ENCODE measurements at places on chromosomes 3 and 15.
A peak's percentile ranks its signal among the peaks of the same experiment; 100 is the strongest.

DNA sequence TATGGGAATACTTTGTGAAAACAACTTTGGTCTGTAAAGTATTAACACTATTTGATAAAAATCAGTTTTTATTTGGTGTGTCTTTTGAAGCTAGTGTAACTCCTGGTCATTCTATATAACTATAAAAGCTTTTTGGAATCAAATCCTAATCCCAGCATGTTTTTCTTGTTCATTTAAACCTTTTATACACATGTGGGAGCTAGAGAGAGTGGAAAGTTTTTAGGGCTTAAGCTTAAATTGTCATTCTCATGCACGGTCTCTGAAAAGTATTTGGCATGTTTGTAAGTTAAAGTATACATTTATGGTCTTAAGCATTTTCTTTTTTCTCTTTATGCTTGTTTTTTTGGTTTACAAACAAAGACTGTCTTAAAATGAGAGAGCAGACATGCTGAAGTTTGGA lies 83.4 kb upstream of the RARB start:
- DNase-seq = no peak

DNA sequence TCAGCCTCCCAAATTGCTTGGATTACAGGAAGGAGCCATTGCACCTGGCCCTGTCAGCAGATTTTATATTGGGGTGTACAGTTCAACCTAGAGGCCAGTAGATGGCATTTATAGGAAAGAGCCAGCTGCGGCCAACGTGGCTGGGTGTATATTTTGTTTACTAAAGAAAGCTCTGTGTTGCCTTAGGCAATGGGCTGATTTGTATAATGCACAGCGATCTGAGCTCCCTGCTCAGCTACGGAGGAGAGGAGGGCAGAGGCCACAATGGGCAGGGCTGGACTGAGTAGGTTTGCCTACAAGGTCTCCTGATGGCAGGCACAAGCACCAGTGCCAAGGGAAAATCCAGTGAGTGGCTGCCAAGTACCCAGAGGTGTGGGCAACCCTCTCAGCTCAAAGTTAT lies 282.4 kb downstream of the ARPP21 start:
- no peak for DNase-seq

DNA sequence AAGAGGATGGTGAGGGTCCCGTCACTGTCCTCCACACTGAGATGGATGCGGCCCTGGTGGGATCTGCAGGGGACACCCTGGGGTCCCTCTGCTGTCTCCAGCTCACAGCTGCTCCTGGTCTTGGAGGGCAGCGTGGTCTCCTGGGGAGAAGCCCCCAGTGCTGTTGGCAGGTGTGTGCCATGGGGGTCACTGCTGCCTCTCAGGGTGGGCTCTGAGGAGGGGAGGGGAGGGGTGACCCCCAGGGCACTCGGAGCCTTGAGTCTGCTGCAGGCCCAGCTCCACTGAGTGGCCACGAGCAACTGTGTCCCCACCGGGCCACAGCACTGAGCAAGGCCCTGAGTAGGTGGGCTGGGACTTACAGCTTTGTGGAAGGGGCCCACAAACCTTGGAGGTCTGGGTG lies 34.7 kb downstream of the KLHL25 start:
- DNase-seq = no peak

- no peak for DNase-seq
These were observed 425.1 kb upstream of the NECTIN3 start for GRCh38 chr3:110646496-110646895.

- no peak for DNase-seq
These were observed 887.4 kb upstream of the EPHA6 start for GRCh38 chr3:95926904-95927501.

- no peak for DNase-seq
These were observed 108.5 kb upstream of the PFN2 start for GRCh38 chr3:150079029-150079739.

GRCh38 chr3:111737706-111738086 lies 121.4 kb upstream of the PHLDB2 start:
- DNase-seq = no peak

- DNase-seq = no peak
These were observed 16.4 kb downstream of the WNT7A start for GRCh38 chr3:13863382-13863952.

DNA sequence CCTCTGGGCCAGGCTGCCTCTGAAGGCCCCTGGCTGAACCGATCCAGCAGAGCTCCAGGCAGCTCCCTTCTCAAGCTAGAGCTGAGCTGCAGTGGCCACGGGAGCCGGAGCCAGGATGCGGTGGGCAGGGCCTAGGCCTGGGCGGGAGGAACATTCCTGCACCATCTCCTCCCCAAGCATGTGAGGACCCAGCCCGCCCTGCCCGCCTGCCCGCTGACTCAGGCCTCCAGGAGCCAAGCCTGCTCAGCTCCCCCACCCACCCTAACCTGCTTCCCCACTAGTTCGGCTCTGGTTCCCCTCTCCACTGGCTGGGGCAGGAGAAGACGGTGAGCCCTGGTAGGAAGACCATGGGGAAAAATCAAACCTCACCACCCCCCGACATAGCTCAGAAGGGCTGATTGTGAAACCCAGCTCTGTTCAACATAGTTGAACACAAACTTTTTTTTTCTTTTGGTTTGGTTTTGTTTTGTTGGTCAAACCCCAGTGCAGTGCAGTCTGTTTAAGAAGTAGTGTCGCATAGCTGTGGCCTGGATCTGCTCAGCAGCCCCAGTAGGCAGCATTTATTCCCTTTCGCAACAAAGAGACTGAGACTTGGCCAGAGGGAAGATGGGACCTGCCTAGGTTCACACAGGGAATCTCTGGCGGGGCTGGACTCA lies 13.5 kb downstream of the SNX33 start:
- no peak for DNase-seq

DNA sequence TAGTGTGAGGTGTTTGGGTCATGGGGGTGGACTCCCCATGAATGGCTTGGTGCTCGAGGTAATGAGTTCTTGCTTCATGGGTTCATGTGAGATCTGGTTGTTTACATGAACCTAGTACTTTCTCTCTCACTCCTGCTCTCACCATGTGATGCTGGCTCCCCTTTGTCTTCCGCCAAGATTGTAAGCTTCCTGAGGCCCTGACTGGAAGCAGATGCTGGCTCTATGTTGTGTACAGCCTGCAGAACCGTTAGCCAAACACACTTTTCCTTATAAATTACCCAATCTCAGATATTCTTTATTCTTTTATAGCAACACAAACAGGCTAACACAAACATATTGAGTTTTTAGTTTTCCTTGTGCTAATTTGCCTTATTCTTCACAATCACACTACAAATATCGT lies 3.2 kb upstream of the CSPG5 start:
- no peak for DNase-seq

- DNase-seq = no peak
These were observed 36.6 kb downstream of the RUBCN start for GRCh38 chr3:197700095-197700494.

GRCh38 chr15:66932634-66933024 lies 132.8 kb upstream of the SMAD3 start:
- DNase-seq = no peak

DNA sequence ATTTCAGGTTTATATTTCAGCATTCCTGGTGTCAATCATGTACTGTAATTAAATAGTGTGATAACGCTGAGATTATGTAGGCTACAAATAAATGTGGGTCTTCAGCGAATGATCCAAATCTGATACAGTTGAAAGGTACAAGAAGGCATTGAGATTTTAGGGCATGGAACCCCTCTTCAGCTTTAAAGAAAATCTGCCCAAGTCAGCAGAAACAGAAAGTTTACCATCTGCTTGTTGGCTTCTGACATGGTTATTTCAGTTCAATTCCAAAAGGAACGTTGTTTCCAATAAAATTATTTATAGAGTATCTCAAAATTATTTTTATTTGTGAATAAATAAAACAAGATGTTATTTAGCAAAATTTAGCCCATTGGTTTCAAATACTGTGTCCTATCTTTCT lies 400.2 kb upstream of the RORA start:
- no peak for DNase-seq

- no peak for DNase-seq
These were observed 323.8 kb downstream of the GBE1 start for GRCh38 chr3:81437683-81438082.

DNA sequence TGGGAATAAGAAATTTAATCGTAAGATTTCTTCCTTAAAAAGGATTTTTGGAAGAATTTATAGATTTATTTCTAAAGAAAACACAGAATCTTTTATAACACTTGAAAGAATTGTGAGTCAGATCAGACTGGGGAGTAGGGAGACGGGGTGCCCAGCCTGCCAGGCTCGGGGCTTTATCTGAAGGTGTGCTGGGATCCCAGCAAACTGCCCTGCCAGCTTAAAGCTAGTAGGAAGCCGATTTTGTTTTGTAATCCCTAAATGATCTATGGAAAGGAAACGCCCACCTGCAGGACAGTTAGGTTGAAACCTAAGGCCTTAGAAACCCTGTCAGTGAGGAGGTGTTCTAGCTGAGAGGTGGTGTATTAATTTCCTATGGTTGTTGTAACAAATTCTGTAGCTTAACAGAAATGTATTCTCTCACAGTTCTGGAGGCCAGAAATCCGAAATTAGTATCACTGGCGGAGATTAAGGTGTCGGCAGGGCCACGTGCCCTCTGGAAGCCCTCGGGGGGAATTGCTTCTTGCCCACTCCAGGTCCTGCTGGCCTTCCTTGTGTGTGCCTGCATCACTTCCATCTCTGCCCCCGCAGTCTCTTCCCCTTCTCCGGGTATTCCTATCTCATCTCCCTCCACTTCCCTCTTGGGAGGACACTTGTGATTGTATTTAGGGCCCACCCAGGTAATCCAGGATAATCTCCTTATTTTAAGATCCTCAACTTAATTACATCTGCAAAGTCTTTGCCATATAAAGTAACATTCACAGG lies 19.3 kb upstream of the RAB6B start:
- DNase-seq = no peak

DNA sequence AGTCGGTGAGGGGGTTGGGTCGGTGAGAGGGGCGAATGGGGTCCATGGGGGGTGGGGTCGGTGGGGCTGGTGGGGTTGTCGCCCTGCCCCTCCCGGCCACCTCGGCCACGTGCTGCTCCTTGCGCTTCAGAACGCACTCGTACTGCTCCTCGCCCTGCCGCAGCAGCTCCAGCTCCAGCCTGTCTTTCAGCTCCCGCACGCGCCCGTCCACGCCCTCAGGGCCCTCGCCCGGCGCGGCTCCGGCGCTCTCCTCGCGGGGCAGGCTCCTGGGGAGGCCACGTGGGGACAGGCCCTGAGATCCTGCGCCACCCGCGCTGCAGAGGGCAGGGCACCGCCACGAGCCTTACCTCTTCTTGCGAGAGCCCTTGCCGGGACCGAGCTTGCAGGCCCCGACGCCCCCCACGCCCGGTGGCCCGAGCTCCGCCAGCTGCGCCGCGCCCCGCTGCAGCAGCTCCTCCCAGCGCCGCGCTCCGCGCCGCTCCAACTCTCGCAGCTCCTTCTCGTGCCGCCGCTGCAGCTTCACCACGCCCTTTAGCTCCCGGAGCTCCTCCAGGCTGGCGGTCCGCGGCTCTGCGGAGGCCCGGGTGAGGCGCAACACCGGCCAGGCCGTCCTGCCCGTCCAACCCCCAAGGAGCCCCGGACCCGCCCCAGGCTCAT lies 8.2 kb upstream of the ANKRD63 start:
- DNase-seq = no peak

DNA sequence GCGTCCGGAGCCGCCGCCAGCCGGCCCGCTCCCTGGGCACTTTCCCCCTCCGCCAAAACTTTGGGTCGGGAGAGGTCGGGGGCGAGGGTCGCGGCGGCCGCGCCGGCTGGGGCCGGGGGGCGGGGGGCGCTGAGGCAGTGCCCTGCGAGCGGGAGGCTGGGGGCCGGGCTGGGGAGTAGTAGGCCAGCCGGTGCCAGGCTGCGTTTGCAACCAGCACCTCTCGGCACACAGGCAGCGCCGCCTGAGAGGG lies 452 bp downstream of the BBX start:
- DNase-seq = no peak

- DNase-seq = no peak
These were observed 88.2 kb downstream of the ANP32A start for GRCh38 chr15:68732451-68732850.

DNA sequence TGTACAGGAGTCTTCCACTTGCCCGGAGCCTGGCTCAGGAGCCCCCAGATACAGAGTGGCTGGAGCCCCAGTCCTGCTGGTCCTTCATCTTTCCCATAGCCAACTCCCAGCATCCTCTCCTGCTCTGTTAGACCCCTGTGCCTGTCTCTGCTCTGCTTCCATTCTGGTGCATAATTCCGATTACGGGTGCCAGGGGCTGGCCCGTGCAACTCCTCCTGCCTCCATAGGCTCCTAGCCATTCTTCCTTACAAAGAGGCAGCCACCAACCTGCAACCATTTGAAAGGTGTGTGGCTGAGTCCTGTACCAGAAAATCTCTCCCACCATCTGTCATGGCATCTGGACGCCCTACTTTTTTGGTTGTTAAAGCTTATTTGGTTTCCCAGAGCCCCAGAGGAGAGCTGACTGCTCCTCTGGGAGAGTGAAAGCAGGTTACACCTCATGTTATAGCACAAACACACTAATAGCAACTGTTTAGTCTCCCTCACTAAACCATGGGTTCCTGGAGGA lies 5.2 kb upstream of the RAD18 start:
- DNase-seq = no peak

- no peak for DNase-seq
These were observed 18.7 kb downstream of the TRPM1 start for GRCh38 chr15:31082771-31083369.

GRCh38 chr3:4821975-4822374 lies 157.3 kb upstream of the BHLHE40 start:
- DNase-seq = no peak

DNA sequence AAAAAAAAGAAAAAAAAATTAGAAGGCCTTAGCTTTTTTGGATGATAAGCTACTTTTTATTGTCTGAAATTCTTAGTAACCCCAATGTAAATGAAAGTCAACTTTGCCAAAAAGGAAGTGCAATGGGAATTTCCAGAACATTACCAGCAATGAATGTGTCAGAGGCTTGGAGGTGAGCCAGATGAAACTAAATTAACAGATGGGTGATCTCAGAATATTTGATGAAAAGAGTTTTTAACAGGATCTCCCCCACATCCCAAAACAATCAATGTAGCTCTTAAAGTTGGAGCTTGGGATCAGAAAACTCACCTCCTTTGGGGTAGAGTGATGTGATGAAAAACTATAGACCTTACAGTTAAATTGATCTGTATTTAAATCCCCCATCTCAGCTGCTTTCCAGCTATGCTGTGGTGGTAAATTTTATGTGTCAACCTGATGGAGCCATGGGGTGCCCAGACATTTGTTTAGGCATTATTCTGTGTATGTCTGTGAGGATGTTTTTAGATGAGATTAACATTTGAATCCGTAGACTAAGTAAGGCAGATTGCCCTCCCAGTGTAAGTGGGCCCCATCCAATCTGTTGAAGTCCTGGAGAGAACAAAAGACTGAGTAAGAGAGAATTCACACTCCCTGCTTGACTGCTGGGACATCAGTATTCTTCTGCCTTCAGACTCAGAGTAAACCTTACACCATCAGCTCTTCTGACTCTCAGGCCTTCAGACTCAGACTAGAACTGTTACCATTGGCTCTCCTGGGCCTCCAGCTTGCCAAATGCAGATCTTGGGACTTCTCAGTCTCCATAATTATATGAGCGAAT lies 84.3 kb upstream of the TNFSF10 start:
- DNase-seq = peak; percentile 70

- no peak for DNase-seq
These were observed 83.8 kb downstream of the EDEM1 start for GRCh38 chr3:5271372-5271683.

- no peak for DNase-seq
These were observed 92.0 kb downstream of the PLXNA1 start for GRCh38 chr3:127074900-127075360.

Data from hematopoietic multipotent progenitor cell (in vitro differentiated cells).